ENCODE measurements at places on chromosomes 7 and 10.

DNA sequence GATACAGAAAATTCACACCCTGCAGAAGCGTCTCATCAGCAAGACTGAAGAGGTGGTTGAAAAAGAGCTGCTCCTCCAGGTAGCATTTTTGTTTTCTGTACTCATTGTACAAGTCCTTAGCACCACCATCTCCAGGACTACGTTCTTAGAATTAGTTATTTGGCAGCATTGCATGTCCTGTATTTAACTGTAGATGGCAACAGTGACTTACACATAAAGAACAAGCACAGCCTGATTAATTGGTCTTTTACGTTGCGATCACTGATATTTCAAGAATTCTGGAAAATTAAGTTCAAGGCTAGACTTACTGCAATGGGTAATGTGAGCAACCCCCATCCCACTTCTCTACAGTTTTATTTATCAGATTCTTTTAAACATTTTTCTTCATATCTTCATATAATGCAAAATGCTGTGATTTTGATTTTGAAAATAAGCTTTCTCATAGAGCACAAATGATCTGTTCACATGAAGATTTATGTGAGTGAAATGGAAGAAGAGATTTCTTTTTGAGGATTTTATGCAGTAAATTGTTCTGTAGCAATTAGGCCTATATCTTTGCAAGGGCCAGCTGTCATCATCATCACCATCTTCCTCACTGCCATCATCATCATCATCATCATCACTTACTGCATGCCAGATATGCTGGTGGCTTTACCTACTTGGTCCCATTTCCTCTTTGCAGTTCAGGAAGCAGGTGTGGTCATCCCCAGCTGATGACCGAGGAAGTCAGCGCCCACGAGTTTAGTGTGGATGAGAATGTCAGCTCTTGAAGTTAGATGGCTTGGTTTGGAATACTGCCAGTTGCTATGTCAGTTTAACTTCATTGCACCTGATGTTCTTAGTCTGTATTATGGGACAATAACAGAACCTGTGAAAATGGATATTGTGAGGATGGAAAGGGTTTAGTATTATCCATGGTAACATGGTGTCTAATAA is 53.4 kb downstream of the CFAP58 start:
- DNase-seq = no peak

- DNase-seq = no peak
Observed at GRCh38 chr10:131978851-131979250, 2.9 kb downstream of the BNIP3 start.

DNA sequence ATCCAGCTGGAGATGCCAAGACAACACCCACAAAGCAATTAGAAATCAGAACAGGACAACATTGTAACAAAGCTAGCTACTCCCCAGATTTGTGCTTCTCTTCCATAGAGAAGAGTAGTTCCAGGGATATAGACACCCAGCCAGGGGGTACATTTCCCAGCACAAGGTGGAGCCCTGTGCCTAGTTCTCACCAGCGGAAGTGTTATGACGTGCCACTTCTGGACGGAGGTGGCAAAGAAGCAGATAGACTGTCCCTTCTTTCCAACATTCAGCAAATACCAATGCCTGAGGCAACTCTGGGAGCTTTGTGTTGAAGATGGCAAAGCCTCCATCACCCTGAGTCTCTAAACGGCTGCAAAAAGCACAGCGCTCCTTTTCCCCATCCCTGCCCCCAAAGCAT is 23.4 kb upstream of the GSAP start:
- peak; percentile 25 for DNase-seq

DNA sequence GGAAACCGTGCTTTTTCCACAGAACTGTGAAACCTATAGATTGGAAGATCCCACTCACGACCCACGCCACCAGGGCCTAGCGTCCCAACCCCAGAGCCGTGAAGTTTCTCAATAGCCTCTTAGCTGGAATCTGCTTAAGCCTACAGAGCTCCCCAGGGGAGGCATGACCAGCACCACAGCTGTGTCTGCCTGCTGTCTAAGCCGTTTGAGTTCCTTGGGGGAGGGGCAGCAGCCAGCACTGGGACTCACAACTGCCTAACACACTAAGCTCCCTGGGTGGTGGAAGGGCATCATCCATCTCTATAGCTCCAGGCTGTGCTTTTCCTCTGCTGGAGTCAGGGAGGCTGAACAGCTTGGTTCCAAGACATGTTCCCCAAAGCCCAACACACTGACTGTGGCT is 26.0 kb upstream of the TMEM140 start:
- DNase-seq = no peak

DNA sequence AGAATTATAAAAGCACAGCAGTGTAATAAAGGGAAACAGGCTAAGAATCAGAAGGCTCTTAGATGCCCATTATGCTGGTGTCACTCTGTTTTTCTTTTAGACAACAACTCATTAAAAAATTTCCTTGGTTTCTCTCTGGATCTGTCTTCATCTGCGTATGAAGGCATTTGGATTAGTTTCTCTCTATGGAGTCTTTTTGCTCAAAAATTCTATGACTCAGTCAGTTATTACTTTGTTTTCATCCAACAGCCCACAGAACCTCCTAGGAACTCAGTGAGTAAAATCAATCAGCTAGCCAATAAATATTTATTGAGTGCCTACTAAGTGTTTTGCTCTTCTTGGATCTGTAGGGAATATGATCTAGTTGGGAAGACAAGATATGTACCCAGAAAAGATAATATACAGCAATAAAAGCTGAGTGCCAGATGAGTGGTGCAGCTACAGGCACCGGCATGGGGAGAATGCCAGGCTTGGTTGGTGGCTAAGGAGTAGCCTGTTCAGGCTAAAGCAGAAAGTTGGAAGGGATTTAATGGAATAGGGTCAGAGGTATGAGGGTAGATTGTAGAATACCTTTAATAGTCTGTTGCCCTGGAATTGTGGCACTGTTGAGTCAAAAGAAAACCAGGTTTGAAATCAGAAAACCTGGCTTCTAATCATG is 156.2 kb downstream of the LRRC4 start:
- no peak for DNase-seq

DNA sequence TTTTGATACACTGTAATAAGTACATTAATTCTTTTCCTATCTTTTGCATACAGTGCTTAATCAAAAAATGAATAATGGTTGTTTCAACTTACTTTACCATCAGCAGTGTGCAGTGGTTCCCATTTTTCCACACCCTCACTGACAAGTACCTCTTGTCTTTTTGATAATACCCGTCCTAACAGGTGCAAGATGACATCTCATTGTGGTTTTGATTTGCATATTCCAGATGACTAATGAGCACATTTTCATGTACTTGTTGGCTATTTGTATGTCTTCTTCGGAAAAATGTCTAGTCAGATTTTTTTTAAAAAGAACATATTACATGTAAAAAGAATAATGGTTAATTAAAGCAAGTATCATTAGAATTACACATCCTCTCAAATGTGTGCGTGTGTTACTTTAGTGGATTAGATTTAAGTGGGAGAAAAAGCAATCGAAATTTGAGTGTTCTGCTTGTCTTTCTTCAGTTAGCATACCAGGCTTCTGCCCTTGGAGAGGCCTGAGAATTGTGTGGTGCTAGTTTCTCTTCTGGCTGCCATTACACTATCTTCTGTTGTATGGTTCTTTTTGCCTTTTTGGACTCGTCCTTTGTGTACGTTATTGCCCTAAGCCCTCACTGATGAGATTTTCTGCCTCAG is 291.2 kb downstream of the AUTS2 start:
- DNase-seq = no peak

GRCh38 chr10:114943000-114943399 is 5.0 kb downstream of the TRUB1 start:
- no peak for DNase-seq

DNA sequence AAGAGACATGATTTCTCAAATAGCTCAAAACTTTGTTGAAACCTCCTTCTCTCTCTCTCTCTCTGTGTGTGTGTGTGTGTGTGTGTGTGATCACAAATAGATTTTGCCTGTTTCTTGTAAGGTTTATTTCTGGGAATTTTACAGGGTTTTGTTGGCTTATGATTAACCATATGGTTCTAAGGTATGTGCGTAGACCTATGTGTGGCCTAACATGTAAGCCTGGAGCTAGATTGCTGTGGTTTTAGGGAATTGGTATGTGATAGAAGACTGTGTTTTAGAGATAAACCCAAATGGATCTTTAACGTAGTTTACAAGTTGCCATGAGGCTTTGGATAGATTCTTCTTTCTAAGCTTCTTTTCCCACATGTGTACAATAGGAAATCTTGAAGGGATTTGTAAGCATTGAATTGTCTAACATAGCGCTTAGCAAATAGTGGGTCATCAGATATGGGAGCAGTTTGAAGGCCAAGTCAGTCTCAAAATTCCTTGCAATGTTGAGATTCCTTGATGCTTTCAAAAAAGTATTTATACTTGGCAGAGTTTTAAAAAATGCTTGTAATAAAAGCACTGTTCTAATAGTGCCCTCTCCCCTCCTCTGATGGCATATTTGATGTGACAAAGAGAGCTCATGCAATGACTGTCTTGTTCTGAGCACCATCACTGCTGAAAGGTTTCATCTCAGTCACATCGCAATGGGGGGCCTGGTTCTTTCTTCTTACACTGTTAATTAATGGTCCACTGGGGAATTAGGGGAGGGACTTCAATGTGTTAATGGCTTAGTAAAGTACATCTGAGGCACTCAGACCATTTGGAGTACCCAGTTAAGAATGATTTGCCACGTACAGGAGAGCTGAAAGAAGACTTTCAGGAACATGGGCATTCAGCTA is 118.2 kb downstream of the SNX10 start:
- no peak for DNase-seq

DNA sequence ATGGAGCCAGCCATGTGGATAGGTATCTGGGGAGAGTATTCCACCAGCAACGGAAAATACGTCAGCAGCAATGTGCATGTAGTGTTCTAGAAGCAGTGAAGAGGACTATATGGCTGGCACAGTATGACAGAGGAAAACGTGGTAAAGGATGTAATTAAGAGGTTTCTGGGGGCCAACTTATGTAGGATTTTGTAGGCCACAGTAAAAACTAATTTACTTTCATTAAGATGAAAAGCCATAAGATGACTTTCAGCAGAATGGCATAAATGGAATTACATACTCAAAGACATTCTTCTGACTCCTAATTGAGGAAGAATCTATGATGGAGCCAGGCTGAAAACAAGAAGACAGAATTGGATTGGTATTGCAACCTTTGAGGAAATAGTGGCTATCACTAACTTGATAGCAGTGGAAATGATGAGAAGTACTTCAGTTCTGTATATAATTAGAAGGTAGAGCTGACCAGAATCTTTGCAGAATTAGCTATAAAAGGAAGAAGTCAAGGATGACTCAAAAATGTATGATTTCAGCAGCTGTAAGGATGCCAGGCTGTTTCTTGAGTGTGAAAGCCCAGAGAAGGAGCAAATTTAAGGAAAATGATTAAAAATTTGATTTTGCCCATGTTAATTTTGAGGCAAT is 156.7 kb downstream of the MBL2 start:
- no peak for DNase-seq

- no peak for DNase-seq
Observed at GRCh38 chr10:35699848-35700486, 57.9 kb upstream of the FZD8 start.

GRCh38 chr7:44867073-44867995 is 18.0 kb downstream of the PURB start:
- DNase-seq = peak; percentile 44

GRCh38 chr7:14622559-14622958 is 280.0 kb downstream of the DGKB start:
- no peak for DNase-seq

DNA sequence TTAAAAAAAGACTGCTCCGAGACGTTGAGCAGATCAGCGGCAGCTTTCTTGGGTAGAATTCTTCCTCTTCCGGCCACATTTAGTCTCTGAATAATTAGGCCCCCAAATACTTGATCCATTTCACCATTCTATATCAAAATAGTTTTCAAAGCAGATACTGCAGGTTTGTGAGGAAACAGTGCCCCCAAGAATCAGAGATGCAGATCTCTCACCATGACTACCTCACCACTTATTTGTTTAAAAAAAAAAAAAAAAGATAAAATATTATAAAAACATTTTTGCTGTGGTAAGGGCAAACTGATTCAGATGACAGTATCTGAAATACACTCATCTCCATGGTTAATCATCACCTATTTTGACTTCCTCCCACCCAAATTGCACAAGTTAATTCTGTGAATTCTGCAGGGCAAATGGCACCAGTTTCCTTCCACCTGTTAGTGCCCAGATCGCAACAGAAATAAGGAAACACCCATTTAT is 210.4 kb downstream of the FAM107B start:
- no peak for DNase-seq

GRCh38 chr10:22002591-22003176 is 846 bp downstream of the DNAJC1 start:
- DNase-seq = no peak

DNA sequence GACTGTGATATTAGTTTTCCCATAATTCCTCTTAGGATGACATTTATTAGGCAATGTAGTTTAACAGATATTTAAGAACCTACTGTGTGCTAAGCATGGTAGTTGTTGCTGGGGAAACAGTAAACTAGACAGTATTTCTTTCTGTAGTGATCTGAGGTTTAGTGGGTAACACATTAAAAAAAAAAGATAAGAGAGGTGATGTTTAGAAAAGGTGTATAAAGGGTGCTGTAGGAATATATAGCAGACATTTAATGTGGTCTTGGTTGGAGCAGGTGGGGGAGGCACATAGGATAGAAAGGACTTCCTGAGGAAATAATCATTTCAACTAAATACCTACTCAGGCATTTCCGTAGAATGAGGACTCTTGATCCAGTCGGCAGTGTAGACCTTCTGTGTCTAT is 11.9 kb downstream of the KIF11 start:
- no peak for DNase-seq

- no peak for DNase-seq
Observed at GRCh38 chr7:149525280-149525679, 27.7 kb upstream of the ZNF746 start.

DNA sequence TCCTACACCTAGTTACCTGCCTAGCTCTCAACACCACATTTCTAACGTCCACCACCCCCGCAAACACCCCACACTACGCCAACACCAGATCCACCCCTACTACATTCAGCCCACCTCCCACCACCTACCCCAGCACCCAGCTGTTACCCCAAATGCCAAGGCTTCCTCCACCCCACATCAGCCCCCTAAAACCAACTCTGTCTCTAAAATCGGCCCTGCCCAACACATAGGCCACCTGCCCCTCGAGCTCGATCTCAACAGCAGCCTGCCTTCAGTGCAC is 53.3 kb upstream of the SLF2 start:
- no peak for DNase-seq

DNA sequence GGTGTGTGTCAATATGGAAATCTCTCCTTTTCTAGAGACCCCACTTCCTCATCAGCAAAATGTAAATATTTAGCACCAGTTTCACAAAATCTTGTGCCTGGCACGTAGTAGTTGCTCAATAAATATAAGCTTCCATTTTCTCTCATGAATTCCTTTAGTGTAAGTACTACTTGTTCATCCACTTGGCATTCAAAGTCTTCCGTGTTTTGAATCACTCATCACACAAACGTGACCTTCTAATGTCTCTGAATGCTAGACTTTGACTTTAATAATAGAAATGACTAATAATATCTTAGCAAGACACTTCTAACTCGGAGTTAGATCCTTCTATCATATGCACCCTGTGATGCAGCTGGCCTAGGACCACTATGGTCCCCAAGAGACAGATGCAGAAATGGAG is 168.7 kb upstream of the ZNF32 start:
- no peak for DNase-seq

GRCh38 chr7:107039199-107039900 is 5.2 kb upstream of the PRKAR2B start:
- DNase-seq = no peak
